ENCODE measurements at places on chromosomes 11 and 22.

DNA sequence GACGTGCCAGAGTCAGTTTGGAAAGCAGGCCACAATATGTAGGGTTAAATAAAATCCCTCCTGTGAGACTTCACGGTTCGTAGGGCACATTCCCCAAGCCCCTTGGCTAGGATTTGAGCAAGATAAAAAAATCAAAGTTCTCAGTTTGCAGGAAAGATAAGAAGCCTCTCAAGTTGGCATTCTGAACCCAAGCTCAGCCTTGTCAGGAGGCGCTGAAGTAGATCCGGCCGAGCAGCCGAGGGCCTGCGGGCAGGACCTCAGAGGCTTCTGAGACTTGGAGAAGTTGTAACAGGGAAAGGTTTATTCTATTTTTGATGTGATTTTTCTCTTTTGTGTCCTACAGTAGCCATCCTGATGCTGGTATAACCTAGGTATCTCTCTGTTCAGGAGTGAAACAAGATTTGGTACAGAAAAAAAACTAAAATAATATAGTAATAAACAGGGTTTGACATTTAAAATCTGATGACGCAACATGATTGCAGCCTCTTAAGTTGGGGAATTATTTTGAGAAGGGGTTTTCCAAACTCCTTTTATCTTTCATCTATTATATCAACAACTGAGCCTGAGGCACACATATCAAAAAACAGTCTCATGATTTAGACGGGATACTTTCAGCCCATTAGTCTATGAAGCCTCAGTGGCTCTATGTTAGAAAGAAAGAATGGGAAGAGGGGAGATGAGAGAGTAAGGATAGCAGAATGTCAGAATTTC, 10.1 kb downstream of the PATE2 start:
- DNase-seq, result no peak

DNA sequence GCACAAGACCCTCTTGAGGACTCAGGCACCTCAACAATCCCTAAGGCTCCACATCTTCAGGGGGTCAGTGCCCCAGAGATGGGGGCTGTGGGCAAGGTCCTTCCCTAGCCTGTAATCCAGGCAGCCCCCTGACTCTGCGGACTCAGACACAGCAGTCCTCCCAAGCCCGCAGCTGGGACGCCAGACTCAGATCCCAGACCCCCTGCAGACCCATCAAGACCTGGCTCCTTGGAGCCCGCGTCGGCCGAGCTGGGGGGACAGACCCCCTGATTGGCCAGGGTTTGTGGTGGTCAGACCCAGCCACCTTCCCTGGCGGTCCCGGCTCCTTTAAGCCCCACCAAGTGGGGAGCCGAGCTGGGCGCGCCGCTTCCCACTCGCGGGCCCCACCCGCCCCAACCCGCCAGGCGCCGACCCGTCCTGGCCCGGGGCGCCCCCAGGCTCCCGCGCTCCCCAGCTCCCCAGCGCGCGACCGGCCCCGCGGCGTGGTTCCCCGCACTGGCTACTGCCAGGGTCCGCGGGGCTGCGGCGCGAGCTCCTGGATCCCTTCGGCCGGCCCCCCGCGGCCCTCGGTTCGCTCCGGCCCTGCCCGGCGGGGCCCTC, 458 bp downstream of the OSBPL5 start:
- DNase-seq, result no peak

- no peak for DNase-seq
Observed at GRCh38 chr11:60589611-60590010, 74.4 kb downstream of the MS4A13 start.

- DNase-seq, result no peak
Observed at GRCh38 chr11:64592656-64593055, 1.6 kb downstream of the SLC22A12 start.

DNA sequence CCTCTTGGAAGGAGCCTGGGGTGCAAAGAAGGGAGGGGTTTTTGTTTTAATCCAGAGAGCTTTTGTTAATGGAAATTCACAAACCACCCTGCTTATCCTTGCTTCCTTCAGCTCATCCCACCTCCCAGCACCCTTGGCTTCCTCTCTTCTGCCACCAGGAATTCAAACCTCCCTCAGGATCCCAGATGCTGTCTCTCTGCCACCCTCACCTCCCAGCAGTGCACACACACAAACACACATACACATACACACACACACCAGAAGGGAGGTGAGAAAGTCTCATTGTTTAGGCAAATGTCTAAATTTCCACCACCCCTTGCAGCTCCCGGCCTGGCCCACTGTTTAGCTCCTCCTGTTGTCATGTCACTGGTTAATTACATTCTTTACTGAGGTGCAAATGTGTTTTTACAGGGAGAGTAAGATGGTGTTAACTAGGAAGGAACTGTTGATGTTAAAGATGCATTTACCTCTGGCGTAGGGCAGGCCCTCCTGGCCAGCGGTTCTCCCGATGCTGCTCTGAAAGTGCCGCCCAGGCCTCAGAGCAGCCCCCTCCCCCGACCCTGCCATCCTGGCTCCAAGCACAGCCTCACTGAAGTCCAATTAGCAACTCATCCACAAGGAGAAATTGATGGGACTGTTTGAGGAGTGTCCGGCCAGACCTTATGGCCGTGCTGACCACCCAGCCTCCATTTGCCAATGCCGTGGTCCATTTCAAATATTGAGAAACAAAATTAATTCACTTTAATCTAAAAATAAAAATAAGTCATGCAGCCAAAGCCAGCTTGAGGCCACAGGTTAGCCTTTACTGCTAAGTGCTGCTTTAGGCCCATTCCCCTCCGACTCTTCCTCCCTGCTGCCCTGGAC, 165.4 kb downstream of the FEZ1 start:
- no peak for DNase-seq

- DNase-seq, result no peak
Observed at GRCh38 chr11:72802822-72803221, 9.0 kb upstream of the STARD10 start.

- DNase-seq, result no peak
Observed at GRCh38 chr11:130458410-130458729, 9.9 kb downstream of the ADAMTS15 start.

DNA sequence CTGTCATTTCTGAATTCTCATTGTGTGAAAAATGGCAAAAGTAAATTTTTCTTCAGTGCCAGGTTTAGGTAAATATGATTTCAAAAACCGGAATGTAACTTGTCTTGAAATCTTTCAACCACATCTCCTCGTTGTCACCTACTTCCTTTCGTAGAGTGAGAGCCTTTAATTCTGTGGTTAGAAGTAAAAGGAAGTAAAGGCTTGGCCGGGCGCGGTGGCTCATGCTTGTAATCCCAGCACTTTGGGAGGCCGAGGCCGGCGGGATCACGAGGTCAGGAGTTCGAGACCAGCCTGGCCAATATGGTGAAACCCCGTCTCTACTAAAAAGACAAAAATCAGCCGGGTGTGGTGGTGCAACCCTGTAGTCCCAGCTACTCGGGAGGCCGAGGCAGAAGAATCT, 29.8 kb downstream of the SGSM3 start:
- DNase-seq, result no peak

GRCh38 chr11:22690871-22691270, 24.5 kb downstream of the GAS2 start:
- DNase-seq, result no peak
